Kidney capillary endothelial cell (primary cell): ENCODE measurements at places on chromosomes 7 and 10.

DNA sequence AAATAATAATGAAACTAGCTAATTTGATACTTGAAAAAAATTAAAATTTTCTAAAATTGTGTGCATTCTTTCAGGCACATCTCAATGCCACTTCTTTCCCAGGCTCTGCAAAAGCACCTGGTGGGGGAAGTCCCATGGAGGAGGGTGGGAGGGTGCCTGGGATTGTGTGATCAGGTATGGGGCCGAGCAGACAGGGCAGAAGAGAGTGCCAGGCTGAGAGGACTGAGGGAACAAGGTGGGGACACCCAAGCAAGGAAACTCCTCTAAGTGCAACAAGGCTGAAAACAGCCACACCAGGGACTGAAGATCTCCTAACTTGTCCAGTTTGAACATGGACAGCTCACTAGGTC, 13.8 kb downstream of the PARP12 start:
- DNase-seq = no peak

GRCh38 chr10:108363576-108363975, 1199.1 kb upstream of the SORCS1 start:
- DNase-seq = no peak

- DNase-seq = no peak
Observed at GRCh38 chr10:48708144-48708543, 23.5 kb downstream of the WDFY4 start.

GRCh38 chr7:83550100-83550499, 98.8 kb downstream of the SEMA3E start:
- no peak for DNase-seq

GRCh38 chr7:6558837-6559236, 7.6 kb upstream of the GRID2IP start:
- peak; percentile 43 for DNase-seq

DNA sequence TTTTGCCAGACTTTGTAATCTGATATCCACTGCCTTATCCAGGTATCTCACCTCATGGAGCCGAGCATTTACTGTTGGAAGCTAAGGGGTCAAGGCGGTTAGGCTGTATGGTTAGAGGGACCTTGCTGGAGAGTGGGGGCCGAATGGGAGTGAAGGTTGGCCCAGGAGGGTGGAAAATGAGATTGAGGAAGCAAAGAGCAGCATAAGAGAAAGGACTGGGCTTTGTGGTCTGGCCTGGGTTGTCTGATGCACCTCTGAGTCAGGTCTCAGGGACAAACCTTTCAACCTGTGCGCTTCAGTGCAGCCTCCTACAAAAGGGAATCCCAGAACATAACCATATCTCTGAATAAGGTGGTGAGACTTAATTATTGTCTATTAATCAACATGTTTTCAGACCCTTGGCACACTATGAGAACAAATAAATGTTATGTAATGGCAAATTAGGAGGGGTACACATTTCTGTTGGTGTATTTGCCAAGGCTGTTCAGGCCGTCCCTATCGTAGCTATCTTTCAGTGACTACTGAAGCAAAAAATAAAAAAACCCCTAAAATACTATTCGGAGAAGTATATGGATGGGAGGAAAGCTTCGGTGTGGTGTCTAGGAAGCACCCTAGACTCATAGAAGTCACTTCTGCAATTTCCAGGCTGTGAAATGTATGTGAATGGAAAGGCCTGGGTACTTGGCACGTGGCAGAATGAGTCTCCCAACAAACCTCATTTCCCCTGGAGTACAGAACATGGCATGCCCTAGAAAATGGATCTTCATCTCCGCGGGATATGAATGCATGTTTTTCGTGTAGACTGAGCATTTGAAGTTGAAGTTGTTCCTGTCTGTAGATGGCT, 4.3 kb downstream of the CAMK1D start:
- no peak for DNase-seq

DNA sequence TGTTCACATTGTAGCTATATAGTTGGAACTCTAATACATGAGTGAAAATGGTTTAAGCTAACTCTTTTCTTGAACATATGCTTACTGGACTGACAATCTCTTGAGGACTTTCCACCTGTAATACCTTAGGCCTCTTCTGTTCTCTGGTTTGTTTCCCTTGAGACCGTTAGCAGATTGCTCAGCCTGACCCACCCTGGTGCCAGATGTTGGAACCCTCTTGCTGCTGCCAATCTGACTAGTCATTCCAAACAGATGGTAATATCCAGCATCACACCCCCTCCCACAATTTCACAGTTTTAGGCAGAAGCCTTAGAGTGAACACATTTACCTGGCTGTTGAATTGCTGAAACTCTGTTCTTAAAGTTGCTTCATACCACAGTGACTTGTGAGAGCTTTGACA, 18.7 kb downstream of the CALD1 start:
- no peak for DNase-seq

DNA sequence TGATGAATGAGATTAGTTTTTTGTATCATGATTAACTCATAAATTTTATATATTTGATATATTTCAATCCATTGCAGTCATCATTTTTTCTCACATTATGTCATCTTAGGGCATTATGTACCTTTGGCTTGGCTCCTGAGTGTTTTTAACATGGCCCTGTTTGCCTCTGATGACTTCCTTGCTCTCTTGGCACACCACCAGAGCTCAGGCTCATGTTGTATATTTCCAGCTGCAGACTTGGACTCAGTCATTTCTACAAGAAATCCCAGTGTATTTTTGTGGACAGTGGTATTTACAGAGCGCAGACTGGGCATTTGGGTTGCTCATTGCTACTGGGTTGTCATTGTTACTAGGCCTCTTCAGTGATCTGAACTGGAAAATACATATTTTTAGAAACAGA, 188.5 kb downstream of the ADRA2A start:
- no peak for DNase-seq

DNA sequence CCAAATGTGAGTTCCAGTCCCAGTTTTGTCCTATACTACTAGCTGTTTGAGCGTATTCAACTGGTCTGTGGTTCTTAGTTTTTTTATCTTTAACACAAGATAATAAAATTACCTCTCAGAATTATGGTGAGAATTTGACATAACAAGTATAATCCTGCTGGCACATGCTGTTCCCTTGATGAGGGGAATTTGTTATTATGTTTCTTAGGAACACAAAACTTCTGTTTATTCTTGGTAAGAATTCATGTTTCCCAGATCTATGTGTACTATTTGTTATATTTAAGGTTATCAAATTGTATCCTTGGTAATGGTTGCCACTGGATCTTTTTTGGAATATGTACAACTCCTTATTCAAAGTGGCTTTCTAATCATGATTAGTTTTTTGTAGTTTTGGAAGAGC, 335.6 kb downstream of the ADK start:
- no peak for DNase-seq

GRCh38 chr7:95485391-95486123, at the start of gene ASB4:
Gene ASB4 (plus strand): TSS chr7:95485943. CDS start chr7:95485972, 29 bp downstream.
- no peak for DNase-seq
